ENCODE measurements at places on chromosomes 16 and 17. TPM values are rescaled to one million over a fixed set of nuclear protein-coding genes. Genes with fewer than 3 reads are reported as not detected.
A peak's percentile ranks its signal among the peaks of the same experiment; 100 is the strongest.

DNA sequence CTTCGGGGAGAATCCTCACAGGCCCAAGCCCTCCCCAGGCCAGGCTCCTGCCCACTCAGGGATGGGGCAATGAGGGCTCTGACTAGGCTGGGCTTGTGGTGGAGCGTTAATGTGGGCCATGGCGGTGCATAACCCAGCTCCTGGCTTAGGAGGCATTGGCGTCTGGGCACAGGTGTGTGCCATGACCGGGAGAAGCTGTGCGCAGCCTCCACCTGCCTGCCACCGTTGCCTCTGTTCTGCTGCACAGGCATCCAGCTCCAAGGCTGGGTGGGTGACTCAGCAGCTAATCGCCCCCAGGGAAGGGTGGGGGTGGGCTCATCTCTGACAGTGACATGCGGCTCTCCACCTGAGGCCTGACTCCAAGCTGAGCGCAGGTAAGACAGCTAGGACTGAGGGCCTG lies 3.5 kb upstream of the ARHGAP27 start:
- no peak for DNase-seq

CETP gene
- total RNA-seq, result not detected

DOK4 gene
- total RNA-seq, result 111 TPM

DNA sequence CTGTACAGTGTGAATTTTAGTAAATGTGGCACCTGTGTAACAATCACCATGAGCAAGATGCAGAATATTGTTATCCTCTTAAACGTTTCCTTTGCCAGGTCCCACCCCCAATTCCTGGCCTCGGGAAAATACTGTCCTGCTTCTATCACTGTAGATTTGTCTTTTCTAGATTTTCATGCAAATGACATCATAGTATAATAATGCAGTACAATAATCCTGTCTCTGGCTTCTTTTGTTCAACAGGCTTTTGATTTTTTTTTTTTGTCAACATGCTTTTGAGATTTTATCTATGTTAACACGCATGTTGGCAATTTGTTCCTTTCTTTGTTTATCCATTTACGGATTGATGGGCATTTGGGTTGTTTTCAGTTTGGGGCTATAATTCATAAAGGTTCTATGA lies 20.4 kb upstream of the HEATR3 start:
- no peak for DNase-seq

DNA sequence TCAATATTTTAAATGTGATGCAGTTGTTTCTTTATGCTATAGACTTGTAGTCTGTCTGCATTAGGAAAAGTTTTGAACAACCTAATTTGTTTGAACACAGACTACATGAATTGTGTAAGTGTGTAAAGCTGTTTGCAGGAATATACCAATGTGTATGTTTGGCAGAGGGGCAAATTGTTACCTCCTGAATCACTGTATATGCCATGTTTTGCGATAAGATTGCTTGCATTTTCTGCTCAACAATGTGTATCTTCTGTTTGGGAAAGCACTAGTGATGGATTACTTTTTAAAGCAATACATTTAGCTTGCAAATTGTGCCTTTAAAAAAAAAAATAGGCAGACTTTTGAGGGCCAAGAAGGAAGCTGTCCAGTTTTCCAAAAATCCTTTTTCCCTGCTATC lies 14.6 kb downstream of the RBBP6 start:
- DNase-seq, result no peak

DNA sequence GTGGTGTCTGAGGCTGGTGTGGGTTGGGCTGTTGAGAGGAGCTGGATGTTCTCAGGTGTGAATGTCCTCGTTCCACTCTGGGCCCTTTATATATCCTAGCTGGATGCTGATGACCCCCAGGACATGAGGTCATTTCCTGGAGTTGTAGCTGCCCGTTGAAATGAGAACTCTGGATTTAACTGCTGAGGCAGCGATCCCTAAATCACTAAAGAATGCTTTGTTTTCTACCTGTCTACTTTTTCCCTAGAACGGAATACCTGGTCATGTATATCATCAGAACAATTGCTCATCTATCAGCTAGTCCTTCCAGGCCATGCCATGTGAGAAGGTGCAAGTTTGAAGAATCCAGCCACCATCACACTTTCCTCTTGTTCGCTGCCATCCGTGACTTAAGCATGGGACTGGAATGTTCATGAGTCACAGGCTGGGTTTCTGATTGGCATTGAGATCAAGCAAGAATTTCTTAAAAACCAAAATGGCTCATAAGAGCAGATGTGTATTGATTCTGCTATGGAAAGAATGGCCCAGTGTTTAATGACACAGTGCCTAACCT lies at the start of gene KRTAP2-3:
TSS of gene KRTAP2-3 (minus strand) at position 63 of the 553 bp plus-strand sequence. CDS start 64 bp downstream, outside the sequence.
- peak; percentile 24 for DNase-seq

DNA sequence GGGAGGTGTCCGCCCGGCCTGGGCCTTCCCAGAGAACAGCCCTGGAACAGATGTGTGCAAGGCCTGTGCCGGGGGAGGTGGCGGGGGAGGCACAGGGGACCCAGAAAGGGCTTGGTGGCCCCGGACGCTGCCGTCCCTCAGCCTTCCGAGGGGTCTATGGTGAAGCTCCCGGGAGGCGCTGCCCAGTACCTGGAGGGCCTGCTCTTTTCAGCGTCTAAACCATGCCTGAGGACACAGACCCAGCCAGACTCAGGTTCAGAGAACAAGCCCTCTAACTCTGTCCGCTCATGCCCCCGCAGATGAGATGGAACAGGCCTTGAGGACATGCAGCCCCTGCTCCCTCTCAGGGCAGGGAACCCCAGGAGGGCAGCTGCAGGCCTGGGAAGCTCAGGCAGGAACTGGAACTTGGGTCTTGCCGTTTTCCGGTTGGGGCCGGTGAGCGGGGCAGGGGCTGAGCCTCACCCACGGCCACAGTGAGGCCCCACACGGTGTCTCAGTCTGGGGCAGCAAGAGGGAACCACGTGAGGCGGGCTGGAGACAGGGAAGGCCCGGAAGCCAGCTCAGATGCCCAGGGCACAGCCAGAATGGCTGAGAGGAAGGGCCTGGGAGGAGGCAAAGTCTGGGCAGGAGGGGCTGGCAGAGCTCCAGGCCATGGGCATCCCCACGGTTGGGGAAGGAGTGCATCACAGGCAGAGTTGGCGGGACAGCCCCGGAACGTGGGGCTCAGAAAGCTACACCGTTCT lies 12.5 kb downstream of the SLC16A3 start:
- DNase-seq, result no peak

GRCh38 chr16:12678983-12679382 lies 124.7 kb downstream of the CPPED1 start:
- no peak for DNase-seq

DNA sequence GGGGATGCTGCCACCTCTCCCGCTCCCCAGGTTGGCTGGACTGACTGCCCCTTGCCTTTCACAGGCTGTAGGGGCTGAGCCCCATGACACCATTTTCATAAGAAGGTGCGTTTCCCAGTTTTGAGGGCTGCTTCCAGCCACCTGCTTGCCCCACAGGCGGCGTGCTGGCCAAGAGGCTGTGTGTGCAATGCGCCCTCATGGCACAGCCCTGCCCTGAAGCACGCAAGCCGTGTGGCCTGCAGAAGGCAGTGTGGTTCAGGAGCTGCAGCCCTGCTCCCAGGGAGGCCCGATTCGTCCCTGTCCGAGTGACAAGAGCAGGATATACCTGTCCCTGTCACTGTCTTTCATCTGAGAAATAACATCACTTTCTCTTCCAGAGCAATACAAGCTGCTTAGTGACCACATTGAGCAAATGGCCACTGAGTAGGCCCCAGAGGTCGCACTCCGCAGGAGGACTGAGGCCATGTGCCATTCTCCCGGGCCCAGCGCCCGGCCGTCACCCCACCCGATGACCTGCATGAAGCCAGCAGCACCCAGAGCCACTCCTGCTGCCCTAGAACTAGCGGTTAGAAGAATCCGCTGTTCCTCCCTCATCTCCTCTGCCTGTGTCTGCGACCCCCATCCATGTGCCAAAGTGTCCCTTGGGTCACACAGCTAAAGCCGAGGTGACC lies 24.2 kb downstream of the CIBAR2 start:
- DNase-seq, result no peak

PPY gene
- not detected for total RNA-seq

- no peak for DNase-seq
Measured at GRCh38 chr16:12708266-12708665, 95.4 kb downstream of the CPPED1 start.

MAP2K4 gene
- total RNA-seq, result 20.9 TPM

CCDC47 gene
- 125 TPM for total RNA-seq

Measured in Caco-2 (cell line).